NCI-H345 (cell line): ENCODE measurements at places on chromosomes 5 and 9.

GRCh38 chr9:38428062-38428461, 3.8 kb upstream of the IGFBPL1 start:
- DNase-seq, result no peak

DNA sequence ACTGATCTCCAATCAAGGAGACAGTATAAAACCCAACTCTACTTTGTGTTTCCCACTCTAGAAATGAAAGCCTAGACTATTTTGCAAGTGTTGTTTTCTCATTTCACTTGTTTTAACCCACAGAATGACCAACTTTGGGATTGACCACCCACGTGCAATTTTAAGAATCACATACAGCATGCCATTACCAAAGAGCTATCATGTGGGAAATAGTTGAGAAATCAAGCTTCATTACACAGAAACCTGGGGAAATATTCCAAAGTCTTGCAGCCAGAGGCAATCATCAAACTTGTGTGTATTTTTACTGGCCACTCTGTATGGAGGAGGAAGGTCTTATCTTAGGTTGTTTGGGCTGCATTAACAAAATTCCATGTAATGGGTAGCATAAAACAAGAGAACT, 451.4 kb upstream of the DAB2 start:
- no peak for DNase-seq

DNA sequence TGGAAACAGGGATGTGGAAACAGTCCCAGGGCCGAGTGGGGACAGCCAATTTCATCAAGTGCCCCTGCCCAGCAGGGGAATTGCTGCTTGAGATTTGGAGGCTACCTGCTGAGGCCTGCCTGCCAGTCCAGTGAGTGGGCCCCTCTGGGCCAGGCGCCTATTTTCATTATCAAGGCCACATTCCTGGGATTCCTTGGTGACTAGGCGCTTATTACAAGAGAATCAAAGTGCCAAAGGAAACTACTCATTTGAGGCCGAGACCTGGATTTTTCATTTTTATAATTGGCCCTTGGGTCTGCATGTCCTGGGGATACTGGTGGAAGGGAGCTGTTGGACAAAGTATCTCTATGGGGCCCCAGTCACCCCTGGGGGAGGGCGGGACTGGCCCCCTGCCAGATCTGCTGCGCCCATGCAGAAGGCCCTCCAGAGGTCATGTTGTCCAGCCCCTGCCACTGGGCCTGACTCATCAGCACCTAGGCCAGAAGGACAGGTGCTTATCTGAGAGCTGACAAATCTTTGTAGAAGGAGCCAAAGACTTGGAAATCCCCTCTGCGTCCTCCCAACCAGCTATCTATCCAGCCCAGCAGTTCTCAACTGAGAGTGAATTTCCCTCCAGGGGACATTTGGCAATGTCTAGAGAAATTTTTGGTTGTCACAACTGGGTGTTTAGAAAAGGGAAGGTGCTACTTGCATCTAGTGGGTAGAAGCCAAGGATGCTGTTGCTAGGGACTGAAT, 45.6 kb downstream of the FOXI1 start:
- DNase-seq, result no peak

DNA sequence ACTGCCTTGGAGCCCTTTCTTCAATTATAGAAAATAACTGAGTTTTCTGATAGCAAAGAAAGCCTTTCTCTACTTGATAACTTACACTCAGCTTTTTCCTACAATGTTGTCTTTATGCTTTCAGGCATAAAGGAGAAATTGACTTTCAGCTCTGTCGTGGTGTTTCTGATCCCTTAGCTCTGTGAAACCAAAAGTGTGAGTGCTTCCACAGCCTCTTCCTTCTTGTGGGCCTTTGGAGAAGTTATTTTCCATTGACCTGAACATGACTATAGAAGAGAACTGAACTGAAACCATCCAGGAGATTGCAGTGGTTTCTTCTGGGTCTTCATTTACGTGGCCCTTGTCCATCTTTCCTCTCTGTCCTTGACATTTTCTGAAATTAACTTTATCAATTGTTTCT, 59.5 kb upstream of the EQTN start:
- DNase-seq, result no peak

DNA sequence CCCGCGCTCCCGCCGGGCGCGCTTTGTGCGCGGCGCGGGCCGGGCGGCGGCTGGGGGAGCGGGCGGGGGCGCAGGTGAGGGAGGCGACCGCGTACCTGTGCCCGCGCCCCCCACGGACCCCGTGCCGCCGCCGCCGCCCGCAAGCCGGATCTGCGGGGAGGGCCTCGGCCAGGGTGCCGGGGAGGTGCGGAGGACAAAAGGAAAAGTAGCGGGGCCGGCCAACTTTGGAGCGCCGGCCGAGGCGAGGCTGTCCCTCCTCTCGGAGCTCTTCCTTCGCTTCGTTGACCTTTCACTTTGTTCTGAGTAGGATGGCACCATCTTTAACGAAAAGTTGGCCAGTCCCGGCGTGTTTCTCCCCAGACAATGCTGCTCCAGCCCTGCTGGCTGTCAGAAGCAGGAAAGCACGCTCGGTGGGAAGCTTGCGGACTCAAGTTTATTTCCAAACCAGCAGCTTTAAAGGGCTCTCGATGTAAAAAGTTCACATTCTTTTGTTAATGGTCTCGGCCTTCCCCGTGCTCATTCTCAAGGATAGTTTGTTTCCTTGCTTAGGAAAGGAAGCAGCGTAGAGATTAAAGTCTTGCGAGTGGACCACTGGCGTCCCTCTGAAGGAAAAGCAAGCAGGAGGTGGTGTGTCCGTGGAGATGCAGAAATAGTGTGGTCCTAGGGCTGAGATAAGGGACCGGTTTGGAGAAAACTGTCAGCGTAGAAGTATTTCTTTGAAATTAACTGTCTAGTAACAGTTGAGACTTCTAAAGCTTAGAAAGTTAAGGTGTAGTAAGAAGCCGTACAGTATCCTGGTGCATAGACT, 639 bp downstream of the EHMT1 start:
- DNase-seq, result no peak
